Left colon (tissue), 2 donors: ENCODE measurements at places on chromosomes 3 and 15. TPM values are rescaled to one million over a fixed set of nuclear protein-coding genes. Genes with fewer than 3 reads are reported as not detected.

GRCh38 chr15:69595009-69595791, 142.6 kb downstream of the RPLP1 start:
- DNase-seq = peak; percentile 41

The SLCO3A1 gene
- total RNA-seq = 13.0 TPM

The CD276 gene
- total RNA-seq = 41.6 TPM

- DNase-seq = no peak
Observed at GRCh38 chr3:3366386-3366785, 186.9 kb upstream of the CRBN start.

DNA sequence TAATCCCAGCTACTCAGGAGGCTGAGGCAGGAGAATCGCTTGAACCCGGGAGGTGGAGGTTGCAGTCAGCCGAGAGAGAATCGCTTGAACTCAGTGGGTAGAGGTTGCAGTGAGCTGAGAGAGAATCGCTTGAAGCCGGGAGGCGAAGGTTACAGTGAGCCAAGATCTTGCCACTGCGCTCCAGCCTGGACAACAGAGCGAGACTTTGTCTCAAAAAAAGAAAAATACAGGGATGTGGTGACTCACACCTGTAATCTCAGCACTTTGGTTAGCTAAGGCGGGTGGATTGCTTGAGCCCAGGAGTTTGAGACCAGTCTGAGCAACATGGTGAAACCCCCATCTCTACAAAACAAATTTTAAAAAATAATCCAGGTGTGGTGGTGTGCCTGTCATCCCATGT, 26.8 kb downstream of the UBE2E1 start:
- no peak for DNase-seq

DNA sequence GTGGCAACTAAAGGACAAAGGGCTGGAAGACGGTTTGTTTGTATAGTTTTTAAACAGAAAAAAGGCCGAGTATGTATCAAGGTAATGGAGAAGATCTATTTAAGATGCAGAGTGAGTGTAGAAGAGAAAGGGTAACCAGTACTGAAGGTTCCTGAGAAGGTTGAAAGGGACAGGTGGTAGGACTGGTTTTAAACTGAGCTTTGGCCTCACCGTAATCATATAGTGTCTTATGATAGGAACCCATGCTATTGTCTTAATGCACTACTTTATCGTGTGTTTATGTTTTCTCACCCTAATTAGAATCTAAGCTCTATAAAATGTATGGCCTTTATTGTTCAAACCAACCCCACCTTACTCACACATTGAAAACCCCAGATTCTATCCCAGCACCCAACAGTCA, 32.7 kb downstream of the FHIT start:
- no peak for DNase-seq

- DNase-seq = no peak
Observed at GRCh38 chr3:112375117-112375516, 42.2 kb downstream of the CD200 start.

GRCh38 chr3:69388241-69388640, 2.4 kb upstream of the FRMD4B start:
- no peak for DNase-seq

The IGSF11 gene
- total RNA-seq = 0.27 TPM

The CDCP1 gene
- total RNA-seq = 89.3 TPM

The MNS1 gene
- 1.4 TPM for total RNA-seq

- DNase-seq = peak; percentile 94
Observed at GRCh38 chr15:64731012-64731804, 44.2 kb downstream of the RBPMS2 start.

GRCh38 chr3:24793896-24794295, 299.2 kb upstream of the THRB start:
- no peak for DNase-seq
